Cortex of kidney (tissue), 1 donor: ENCODE measurements at places on chromosomes 6 and 20.

DNA sequence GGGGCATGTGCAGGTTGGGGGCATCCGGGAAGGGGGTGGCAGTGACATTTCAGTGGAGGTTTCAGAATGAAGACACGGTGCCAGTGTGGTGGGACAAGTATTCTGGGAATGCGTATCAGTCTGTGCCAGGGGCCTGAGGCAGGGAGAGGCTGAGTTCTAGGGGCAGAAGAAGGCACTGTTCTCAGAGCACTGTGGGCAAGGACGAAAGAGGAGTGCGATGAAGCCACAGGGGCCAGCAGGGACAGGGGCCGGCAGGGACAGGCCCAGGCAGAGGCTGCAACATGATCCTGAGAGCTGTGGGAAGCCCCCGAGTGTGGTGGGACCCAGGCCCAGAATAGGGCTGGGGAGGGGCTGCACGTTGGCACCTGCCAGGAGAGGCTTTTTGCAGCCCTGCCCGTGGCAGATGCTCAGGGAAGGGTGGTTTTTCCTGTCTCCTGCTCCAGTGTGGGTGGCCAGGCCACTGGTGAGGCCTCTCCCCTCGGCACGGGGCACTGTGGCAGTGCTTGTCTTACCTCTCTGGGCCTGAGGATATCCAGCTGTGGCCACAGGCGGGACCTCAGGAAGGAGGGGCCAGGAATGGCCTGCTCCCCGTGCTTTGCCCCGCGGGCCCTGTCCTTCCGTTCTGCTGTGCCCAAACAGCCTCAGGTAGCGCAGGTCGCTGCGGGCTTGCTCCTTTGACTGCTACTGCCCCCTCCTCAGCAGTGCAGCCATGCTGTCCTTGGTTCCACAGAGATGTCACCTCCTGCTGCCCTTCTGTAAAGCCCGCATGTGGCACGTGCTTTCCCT is 10.0 kb downstream of the ENTPD6 start:
- no peak for DNase-seq

- no peak for DNase-seq
These were observed 6.6 kb upstream of the ULBP2 start for GRCh38 chr6:149935246-149935645.

GRCh38 chr6:144990784-144991183 is 705.6 kb downstream of the UTRN start:
- no peak for DNase-seq

- DNase-seq, result no peak
These were observed 11.7 kb downstream of the HCK start for GRCh38 chr20:32063695-32064094.

DNA sequence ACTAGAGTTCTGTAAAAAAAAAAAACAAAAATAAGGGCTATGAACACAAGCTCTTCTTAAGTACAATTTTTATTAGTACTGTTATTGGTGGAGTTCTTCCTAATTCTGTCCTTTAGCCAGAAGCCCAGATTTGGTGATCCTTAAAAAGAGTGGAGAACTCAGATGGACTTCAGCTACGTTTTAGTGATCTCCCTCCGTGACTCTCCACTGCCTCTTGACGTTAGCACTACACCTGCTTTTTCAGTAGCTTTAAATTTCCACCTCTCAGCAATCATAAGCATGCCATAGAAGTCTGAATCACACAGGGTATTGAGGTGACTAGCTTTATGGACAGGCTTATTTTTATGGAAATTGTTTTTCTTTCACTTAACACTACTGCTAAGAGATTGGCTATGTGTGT is 17.7 kb downstream of the DHX35 start:
- no peak for DNase-seq

DNA sequence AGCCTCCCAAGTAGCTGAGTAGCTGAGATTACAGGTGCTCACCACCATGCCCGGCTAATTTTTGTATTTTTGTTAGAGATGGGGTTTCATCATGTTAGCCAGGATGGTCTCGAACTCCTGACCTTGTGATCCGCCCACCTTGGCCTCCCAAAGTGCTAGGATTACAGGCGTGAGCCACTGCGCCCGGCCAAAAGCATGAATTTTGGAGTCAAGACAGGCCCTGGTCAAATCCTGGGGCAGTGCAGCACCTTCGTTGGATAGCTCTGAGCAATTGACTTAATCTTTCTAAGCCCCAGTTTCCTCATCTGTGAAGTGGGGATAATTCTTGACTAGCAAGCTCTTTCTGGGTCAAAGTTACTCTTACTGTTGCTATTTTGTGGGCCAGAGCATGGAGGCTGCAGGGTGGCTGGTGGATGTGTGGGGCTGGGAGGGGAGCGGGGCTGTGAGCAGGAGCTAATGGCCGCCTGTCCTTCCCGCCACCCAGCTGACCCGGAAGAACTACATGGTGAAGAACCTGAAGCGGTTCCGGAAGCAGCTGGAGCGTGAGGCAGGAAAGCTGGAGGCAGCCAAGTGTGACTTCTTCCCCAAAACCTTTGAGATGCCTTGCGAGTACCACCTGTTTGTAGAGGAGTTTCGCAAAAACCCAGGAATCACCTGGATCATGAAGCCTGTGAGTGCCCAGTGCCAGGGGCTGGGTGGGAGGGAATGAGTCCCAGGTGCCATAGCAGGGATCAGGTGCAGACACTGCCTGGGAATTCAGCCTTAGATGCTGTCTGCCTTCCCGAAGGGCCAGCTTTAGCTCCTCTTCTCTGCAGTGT is 39.0 kb downstream of the TTLL9 start:
- DNase-seq, result no peak

GRCh38 chr6:163958646-163959045 is 544.1 kb downstream of the QKI start:
- DNase-seq, result no peak

GRCh38 chr6:71396410-71396801 is 107.8 kb downstream of the OGFRL1 start:
- no peak for DNase-seq

- no peak for DNase-seq
These were observed 6.1 kb downstream of the PDRG1 start for GRCh38 chr20:31945785-31946184.
